ENCODE measurements at places on chromosomes 2 and 18.

DNA sequence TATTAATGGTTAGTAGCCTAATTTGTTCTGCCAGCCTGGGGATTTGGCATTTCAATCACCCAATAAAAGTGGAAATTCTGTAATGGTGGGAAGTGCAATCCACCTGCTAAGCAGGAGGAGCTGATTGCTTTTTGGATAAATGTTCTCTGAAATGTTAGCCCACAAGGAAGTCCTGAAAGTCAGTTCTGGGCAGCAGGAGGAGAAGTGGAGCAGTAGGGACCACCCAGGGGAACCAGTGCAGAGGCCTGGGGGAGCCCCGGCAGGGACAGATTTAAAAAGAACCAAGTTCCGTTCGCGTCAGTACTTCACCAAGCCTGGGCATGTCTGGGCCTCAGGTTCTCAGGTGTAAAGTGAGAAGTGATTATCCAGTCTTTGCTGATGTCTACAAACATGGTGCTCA, 248.5 kb upstream of the RAB6C start:
- no peak for DNase-seq

DNA sequence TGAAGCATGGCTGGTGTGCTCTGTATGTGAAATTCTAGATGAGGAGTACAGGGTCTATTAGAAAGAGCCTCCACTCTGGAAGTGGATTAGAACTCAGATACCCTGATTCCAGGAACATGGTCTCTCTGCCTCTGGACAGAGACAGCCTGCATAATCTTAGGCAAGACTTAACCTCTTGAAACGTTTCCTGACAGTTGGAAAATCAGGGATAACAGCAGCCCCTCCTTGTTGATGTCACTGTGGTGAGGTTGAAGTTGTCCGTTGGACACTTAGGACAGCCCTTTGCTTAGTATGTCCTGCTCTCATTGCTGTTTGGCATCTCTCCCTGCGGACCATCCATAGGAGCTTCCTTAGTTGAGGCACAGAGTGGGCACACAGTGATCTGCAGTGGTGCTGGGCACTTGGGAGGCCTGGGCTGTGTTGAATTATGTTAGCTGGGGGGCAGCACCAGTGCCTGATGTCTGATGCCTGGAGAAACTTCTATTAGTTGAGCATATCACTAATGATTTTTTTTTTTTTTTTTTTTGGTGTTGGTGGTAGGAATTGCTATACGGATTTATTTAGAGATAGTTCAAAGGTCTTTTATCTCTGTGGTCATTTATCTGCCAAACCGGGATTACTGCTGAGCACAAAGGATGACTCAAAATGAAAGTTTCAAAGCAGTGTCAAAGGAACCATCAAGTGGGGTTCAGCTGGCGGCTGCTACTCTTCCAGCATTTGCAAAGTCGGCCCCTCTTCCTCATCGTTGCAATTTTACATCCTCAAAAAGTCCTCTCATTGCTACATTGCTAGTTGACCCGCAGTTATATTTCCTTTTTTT, 28.8 kb downstream of the SETBP1 start:
- peak; percentile 55 for DNase-seq

DNA sequence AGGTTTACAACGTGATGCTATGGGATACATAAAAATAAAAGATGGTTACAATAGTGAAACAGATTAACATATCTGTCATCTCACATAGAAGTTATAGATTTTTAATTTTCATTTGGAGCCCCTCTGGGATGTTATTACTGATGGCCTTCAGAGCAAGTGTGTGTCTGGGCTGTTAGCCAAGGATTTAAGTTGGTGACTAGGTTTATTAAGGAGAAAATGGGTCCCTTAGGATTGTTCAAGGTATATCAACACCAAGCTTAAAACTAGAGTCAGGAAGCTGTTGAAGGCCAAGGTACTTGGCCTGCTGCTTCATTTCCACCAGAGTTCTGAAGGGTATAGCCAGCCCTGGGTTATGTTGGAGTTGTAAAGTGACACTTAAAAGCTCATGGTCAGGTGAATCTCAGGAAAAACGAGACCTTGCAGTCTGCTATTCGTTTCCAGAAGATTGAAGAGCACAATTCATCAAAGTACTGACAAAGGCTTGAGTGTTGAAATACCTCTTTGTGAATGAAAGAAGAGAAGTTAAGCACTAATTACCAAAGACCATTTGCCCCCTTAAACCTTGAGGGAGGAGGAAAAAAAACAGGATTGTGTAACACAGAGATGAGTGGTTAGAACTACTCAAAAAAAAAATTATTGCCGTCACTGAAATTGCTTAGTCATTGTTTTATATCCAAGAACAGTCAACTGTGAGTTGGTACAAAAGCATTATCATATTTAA, 48.4 kb downstream of the MAP2 start:
- DNase-seq: no peak

GRCh38 chr2:149536649-149537048, 50.9 kb downstream of the MMADHC start:
- no peak for DNase-seq

GRCh38 chr2:199798831-199799580, 52.0 kb downstream of the FTCDNL1 start:
- no peak for DNase-seq

DNA sequence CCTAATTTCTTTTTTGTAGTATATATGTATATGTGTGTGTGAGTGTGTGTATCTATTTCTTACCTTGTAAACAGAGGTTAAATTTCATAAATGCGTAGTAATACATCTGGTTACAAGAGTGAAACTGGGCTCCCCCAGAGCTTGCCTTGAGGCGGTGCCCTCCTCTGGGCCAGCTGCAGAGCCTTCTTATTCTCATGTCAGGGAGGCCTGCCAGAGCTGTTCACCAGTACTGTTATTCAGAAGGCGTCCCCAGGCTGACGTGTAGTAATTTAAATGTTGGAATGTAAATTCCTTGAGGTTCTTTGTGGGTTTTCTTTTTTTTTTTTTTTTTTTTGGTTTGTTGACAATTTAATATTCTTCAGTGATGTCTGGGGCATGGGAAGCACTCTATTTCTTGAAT, 11.2 kb downstream of the COPS8 start:
- no peak for DNase-seq

GRCh38 chr2:102114290-102114721, 28.2 kb upstream of the IL1R1 start:
- no peak for DNase-seq

GRCh38 chr2:52964916-52965530, 802.6 kb upstream of the CHAC2 start:
- no peak for DNase-seq

- peak; percentile 44 for DNase-seq
These were observed 29.9 kb upstream of the ALKAL2 start for GRCh38 chr2:317501-318424.

- DNase-seq: no peak
These were observed 5.2 kb downstream of the CTDP1 start for GRCh38 chr18:79684787-79685186.

DNA sequence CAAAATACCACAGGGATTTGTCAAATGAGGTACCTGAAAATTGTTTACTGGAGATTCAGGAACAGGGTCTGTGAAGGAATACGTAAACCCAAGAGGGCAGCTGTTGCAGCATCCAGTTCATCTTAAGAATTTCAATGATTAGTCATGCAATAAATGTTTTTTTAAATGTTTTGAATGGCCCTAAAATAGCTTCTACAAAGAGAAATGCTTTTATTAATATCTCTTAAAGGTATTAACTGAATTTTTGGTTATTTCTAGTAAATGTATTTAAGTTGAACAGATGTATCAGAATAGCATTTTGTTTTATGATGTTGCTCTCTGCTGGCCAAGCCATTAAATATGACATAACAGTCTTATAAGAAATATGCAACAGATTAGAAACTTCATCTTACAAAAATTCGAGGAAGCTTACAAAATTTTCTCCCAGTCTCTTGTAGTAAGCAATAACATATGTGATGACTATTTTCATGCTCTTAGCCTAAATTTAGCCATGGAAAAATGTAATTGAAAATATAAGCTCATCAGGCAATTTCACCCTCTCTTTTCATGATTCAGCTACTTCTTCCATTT, 863.9 kb downstream of the SUCLG1 start:
- DNase-seq: no peak

- no peak for DNase-seq
These were observed 231.5 kb downstream of the LPIN1 start for GRCh38 chr2:11977766-11978524.

- no peak for DNase-seq
These were observed 117.9 kb upstream of the MAP3K20 start for GRCh38 chr2:172957734-172958133.

DNA sequence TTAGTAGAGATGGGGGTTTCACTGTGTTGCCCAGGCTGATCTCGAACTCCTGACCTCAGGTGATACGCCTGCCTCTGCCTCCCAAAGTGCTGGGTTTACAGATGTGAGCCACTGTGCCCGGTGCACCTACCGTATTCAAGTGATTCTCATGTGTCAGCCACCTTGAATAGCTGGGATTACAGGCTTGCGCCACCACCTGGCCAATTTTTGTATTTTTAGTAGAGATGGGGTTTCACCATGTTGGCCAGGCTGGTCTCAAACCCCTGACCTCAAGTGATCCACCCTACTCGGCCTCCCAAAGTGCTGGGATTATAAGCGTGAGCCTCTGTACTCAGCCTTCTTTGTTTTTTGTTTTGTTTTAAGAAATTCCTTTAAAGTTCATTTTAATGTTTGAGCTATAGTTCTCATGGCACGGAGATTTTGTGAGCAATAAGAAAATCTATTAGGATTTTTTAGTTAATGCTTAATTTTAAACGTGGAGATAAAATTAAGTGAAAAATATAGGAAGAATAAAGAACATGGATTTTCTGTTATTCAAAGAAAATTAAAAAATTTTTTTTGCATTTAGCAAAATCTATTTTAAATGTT, 242.6 kb downstream of the PHLPP1 start:
- DNase-seq: no peak

- no peak for DNase-seq
These were observed 27.2 kb downstream of the CROCC2 start for GRCh38 chr2:240933048-240933965.

GRCh38 chr2:154549869-154550268, 148.6 kb upstream of the KCNJ3 start:
- no peak for DNase-seq

DNA sequence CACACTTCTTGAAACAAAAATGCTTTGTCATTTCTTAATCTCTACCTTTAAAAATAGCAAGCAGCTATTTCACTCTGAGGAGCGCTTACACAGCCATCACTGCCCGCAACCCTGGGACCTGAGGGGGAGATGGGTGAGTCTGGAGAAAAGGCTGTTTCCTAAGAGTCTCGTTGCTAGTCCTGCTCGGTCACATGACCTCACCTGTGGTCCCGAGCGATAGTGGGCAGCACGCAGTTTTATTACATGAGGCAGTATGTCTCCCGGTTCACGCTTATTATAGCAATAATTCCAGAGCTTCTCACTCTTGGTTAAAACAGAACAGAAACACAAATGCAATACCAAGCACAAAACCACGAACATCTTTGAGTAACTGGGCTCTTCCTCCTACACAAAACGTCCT, 105.3 kb downstream of the ZNF516 start:
- no peak for DNase-seq

- DNase-seq: peak; percentile 15
These were observed 39.5 kb downstream of the RNU4ATAC start for GRCh38 chr2:121570036-121570666.

GRCh38 chr2:223465793-223466192, 136.4 kb downstream of the SCG2 start:
- no peak for DNase-seq

DNA sequence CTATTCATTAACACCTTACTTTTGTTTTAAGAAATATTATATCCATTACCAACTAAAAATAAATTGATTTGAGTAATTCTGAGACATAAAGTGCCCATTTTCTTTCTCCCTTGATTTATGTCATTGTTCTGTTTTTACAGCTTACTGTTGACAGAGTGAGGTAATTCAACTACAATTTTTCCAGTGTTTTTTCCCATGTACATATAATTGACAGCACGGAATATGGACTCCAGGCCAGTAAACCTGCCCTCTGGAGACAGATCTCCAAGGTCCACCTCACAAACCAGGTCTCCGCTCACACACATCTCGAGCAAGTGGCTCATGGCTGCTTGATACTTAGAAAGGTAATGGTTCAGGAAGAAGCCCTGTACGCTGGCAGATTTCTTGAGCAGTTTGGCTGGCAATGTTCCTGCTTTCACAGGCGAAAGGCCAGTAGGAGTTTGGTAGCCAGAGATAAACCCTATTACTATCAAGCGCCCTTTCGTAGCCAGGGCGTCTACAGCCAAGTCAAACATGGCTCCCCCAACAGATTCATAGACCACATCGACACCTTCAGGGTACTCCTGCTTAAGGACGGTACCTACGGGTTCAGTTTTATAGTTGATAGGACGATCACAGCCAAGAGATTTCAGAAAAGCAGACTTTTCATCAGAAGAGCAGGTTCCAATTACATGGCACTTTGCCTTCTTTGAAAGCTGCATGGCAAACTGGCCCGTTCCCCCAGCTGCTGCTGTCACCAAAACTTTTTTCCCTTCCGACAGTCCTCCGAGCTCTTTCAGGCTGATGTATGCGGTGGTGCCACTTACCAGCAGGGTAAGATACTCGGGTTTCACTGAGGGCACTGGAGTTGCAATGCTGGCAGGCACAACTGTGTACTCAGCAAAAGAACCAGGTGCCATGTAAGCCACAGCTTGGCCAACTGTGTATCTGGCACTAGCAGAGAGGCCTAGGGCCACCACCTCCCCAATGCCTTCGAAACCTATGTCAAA, 7.4 kb downstream of the PTGR3 start:
- no peak for DNase-seq

DNA sequence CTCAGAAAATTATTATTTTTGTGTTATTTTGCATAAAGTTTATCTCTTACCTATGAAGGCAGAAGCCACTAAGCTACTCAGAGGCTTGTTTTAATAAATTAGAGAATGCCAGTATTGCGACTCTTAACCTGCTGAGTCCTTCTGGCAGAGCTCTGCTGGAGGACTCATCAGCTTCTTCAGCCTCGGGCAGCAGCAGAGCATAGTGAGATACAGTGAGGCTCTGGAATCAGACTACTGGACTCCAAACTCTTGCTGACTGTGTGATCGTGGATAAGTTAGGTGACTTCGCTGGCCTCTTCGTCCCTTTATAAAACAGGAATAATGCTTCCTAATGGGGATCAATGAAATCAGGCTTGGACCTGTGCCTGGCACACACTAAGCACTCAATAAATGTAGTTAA, 1.7 kb downstream of the PTRHD1 start:
- no peak for DNase-seq

DNA sequence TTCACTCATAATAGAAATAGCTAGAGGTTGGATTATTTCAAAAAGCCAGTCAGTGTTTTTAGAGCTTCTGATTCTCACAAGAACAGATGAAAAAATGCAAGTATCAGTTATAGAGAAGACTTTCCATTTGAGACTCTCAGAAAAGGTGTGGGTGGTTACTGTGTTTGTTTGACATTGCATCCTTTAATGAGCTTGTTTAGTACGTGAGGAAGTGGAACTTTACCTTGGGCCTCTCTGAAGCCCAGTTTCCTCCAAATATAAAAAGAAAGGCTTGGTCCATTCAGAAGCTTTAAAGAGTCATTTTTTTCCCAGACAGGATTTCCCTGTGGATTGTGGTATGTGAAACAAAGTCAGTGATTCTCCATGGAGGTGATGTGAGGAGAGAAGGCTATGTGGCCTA, 89.9 kb upstream of the RANBP2 start:
- peak; percentile 38 for DNase-seq
